ENCODE measurements at places on chromosomes 5 and 9. TPM values are rescaled to one million over a fixed set of nuclear protein-coding genes. Genes with fewer than 3 reads are reported as not detected.

DNA sequence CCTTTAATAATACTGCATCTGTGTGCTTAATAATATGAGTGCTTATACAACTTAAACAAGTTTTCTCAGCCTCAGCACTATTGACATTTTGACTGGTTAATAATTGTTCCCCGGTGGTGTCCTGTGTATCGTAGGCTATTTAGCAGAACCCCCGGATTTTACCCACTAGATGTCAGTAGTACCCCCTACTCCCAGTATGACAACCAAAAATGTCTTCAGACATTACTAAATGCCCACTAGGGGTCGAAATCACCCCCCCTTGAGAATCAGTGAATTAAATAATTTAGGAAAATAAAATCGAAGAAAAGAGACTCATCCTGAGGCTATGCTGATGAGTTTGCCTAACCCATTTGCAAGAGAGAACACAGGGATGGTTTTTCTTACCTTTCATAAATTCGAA lies 166.3 kb downstream of the ATP10B start:
- DNase-seq: no peak
- no peak overlapping the region for H3K27ac ChIP-seq
- H3K4me1 ChIP-seq: no peaks in the 10 kb centered on the region
- H3K36me3 ChIP-seq: no peaks in the 10 kb centered on the region
- no peak overlapping the region for H3K4me3 ChIP-seq

GRCh38 chr5:174176511-174176910 lies 131.0 kb downstream of the NSG2 start:
- no peak overlapping the region for H3K27ac ChIP-seq
- peaks cover 3% of the 10 kb centered on the region for H3K27me3 ChIP-seq
- H3K4me1 ChIP-seq: no peaks in the 10 kb centered on the region

DNA sequence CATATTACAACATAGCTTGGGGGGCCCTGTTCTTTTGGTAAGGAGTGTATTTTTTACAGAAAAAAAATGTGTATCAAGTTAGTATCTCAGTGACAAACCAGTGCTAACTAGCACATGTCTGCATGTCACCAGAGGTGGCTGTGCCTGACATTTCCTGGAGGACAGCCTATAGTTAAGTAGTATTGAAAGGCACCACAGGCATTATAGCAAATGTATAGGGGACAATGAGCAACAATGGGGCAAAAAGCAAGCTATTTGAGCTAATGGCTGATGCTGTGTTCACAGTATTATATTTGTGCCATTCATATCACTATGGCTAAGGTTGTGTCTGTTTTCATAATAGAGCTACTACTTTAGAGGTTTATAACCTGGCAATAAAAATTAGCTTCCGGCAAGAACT lies 1644.0 kb downstream of the MAT2B start:
- H3K4me3 ChIP-seq: no peak overlapping the region
- no peaks in the 10 kb centered on the region for H3K4me1 ChIP-seq
- no peak overlapping the region for H3K27ac ChIP-seq
- no peaks in the 10 kb centered on the region for H3K36me3 ChIP-seq

- peak; percentile 77 for DNase-seq
- no peaks in the 10 kb centered on the region for H3K36me3 ChIP-seq
These were observed 3.6 kb upstream of the SARDH start for GRCh38 chr9:133741716-133742115.

DNA sequence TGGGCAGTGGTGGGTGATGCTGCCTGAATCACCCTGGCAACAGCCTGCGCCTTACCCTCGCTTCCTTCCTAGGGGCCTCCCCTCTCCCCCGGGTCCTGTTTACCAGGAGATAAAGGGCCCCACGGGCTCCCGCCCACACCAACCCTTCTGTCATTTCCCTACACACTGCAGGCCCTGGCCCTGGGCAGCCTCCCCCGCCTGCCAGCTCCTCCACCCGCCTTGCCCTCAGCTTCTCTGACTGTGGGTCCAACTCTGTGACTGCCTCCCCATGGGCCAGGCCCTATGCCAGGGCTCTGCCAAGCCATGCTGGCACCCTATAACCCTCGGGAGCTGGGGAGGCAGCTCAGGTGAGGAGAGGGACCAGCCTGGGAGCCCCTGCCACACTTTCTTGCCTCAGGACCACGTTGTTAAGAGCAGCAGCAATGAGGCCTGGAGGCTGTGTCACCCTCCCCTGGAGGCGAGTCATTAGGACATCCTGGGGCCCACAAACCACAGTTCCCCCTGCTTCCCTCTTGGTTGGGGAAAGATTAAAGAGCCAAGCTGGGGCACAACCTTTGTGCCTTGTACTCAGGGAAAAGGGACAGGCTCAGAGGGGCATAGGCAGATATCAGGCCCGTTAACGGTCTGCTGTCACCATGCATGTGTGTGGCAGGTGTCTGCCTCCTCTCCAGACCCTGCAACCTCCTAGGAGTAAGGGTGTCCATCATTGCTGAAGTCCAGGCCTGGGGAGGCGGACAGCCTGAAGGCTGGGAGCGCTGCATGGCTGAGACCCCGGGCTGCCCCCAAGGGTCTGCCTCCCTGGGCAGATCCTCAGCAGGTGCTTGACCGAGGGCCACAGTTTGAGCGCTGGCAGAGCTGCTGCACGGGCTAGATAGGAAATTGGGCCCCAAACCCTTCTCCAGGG lies 2.8 kb downstream of the MGAT4B start:
- DNase-seq: no peak
- no peak overlapping the region for H3K27ac ChIP-seq
- H3K4me3 ChIP-seq: peak overlapping the region; percentile 32

- no peaks in the 10 kb centered on the region for H3K36me3 ChIP-seq
- H3K27me3 ChIP-seq: no peaks in the 10 kb centered on the region
- no peak overlapping the region for H3K4me3 ChIP-seq
- no peak for DNase-seq
These were observed 171.8 kb downstream of the MED10 start for GRCh38 chr5:6206501-6206900.

- peaks cover 5% of the 10 kb centered on the region for H3K27me3 ChIP-seq
- H3K4me3 ChIP-seq: no peak overlapping the region
- H3K36me3 ChIP-seq: no peaks in the 10 kb centered on the region
- no peaks in the 10 kb centered on the region for H3K4me1 ChIP-seq
- no peak for DNase-seq
These were observed 167.4 kb downstream of the ZDHHC21 start for GRCh38 chr9:14525856-14526255.

DNA sequence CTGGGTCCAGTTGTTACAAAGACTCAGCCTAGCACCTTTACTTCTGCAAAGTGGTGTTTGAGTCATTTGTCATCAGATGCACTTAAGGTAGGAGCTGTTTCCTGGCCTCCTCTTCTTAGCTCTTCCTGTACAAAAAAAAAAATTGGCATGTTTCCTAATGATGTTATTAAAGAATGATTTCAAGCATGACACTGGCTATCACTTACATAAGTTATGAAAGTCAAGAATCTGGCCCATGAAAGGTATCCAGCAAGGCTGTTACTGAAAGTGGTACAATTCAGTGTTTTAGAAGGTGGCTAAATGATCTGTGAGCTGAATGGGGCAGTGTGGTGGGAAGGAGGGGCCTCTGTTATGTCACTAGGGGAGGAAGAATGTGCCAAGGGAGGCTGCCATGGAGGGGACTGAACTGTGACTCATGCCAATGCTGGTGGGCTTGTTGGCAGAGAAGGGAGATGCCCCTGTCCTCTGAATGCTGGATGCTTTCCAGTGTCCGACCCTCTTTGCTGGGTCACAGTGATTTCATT lies 175.1 kb upstream of the MAP1B start:
- H3K27me3 ChIP-seq: no peaks in the 10 kb centered on the region
- H3K4me1 ChIP-seq: peaks cover 17% of the 10 kb centered on the region
- DNase-seq: no peak
- H3K36me3 ChIP-seq: peaks cover 2% of the 10 kb centered on the region
- H3K4me3 ChIP-seq: no peak overlapping the region

- H3K27me3 ChIP-seq: no peaks in the 10 kb centered on the region
- peak overlapping the region; percentile 42 for H3K4me3 ChIP-seq
- peak; percentile 94 for DNase-seq
These were observed 53.4 kb downstream of the TENT4A start for GRCh38 chr5:6766604-6767093.

GRCh38 chr5:150159741-150160179 lies 4.1 kb upstream of the PDGFRB start:
- H3K36me3 ChIP-seq: no peaks in the 10 kb centered on the region
- H3K27me3 ChIP-seq: no peaks in the 10 kb centered on the region
- DNase-seq: no peak
- peaks cover 77% of the 10 kb centered on the region for H3K4me1 ChIP-seq

- H3K36me3 ChIP-seq: peaks cover 19% of the 10 kb centered on the region
- no peak for DNase-seq
- H3K27me3 ChIP-seq: no peaks in the 10 kb centered on the region
- no peak overlapping the region for H3K27ac ChIP-seq
- no peak overlapping the region for H3K4me3 ChIP-seq
These were observed 26.4 kb downstream of the EHMT1 start for GRCh38 chr9:137645211-137645610.

DNA sequence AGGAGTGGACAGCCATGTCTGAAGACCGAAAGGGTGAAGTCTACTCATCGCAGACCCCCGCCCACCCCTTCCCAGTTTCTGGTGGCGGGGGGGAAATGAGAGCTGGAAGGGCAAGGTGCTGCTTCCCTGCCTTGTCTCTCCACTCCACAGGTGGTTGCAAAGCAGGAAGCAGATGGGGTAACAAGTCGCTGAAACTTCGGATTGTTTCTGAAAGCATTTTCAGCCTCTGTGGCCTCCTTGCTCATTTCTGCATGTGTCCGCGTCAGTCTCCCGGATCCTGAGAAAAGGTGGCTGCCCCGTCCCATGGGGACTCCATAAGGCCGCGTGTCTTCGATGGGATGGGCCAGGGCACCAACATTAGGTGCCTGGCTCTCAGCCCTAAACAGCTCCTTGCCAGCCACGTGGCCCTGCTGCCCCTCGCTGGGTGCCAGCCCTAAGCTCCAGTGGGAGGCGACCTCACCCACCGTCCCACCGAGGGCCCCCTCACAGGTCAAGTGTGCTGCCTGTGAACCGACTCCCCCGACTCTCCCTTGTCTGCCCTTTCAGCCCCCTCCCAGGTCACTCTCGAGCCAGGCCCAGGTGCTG lies 971 bp downstream of the PHYKPL start:
- H3K27ac ChIP-seq: peak overlapping the region; percentile 55
- H3K27me3 ChIP-seq: no peaks in the 10 kb centered on the region
- DNase-seq: no peak
- H3K4me1 ChIP-seq: peaks cover 27% of the 10 kb centered on the region
- peaks cover 34% of the 10 kb centered on the region for H3K36me3 ChIP-seq
- H3K4me3 ChIP-seq: peak overlapping the region; percentile 81

DNA sequence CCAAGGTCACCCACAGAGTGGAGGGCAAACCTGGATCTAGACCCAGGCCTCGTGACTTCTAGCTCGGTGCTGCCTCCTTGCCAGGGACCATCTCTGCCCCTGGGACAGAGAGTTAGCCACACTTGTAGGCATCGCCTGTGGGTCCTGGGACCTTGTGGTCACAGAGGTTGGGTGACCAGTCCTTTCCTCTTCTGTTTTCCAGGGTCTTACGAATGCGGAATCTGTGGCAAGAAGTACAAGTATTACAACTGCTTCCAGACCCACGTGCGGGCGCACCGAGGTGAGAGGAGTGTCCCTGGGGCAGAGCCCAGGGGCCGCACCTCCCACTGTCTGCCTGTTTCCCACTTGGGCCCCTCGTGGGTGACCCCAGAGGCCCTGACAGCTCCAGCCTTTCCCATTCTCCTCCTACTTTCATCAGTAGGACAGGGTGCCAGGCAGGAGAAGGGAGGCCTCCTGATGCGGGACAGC lies 76.3 kb downstream of the AMBP start:
- no peak overlapping the region for H3K27ac ChIP-seq
- no peak overlapping the region for H3K4me3 ChIP-seq

GRCh38 chr5:131671409-131671808 lies 36.4 kb upstream of the RAPGEF6 start:
- no peak overlapping the region for H3K4me3 ChIP-seq
- peaks cover 9% of the 10 kb centered on the region for H3K4me1 ChIP-seq
- no peak for DNase-seq
- H3K27ac ChIP-seq: peak overlapping the region; percentile 8
- no peaks in the 10 kb centered on the region for H3K27me3 ChIP-seq

GRCh38 chr5:24235946-24236345 lies 408.8 kb downstream of the CDH10 start:
- H3K27ac ChIP-seq: no peak overlapping the region
- no peaks in the 10 kb centered on the region for H3K36me3 ChIP-seq
- no peak overlapping the region for H3K4me3 ChIP-seq
- peaks cover 2% of the 10 kb centered on the region for H3K27me3 ChIP-seq
- peaks cover 6% of the 10 kb centered on the region for H3K4me1 ChIP-seq

DNA sequence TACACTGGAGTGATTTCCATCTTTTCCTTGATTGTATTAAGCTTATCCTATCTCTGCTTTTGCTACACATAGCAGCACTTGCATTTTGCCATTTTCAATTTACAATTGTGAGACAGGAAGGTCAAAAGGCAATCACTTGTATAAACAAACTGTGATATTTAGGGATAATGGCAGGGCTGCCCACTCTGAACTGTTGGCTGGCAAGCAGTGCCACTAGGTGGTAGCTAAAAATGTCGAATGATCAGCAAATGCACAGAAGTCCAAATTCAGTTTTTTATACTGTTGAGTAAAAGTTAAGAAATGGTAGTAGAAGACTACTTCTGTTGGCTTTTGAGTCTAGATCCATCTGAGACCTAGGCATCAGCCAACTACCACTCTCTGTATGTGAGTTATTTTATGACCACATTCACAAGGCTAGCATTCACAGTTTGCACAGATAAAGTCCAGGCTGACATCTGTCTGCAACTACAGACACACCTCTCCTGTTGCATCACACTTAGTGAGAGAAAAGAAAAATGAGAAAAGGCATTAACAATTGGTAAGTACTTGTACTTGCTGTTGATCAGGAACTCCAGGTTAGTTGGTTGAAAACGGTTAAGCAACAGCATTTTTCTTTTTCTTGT lies 108.8 kb upstream of the ASTN2 start:
- no peak overlapping the region for H3K27ac ChIP-seq
- H3K36me3 ChIP-seq: no peaks in the 10 kb centered on the region
- H3K4me1 ChIP-seq: no peaks in the 10 kb centered on the region
- no peaks in the 10 kb centered on the region for H3K27me3 ChIP-seq

The SPINK4 gene
- not detected for total RNA-seq

The TAF11L10 gene
- not detected for total RNA-seq

The FGF1 gene
- 0.73 TPM for total RNA-seq

The BRINP1 gene
- total RNA-seq: 0.16 TPM

The MYMK gene
- total RNA-seq: not detected

The S100Z gene
- not detected for total RNA-seq

The SAPCD2 gene
- total RNA-seq: 3.4 TPM

The NOTCH1 gene
- 44.9 TPM for total RNA-seq

The CLIC3 gene
- total RNA-seq: not detected

The PTGS1 gene
- total RNA-seq: 3.1 TPM

The FOXD4L6 gene
- not detected for total RNA-seq

The COL5A1 gene
- 1,552 TPM for total RNA-seq

The PCDHA13 gene
- total RNA-seq: 1.5 TPM

All from osteocyte (in vitro differentiated cells).